ENCODE measurements at places on chromosomes 7 and 10.

- DNase-seq = no peak
These were observed 70.3 kb downstream of the OGDH start for GRCh38 chr7:44676776-44677175.

DNA sequence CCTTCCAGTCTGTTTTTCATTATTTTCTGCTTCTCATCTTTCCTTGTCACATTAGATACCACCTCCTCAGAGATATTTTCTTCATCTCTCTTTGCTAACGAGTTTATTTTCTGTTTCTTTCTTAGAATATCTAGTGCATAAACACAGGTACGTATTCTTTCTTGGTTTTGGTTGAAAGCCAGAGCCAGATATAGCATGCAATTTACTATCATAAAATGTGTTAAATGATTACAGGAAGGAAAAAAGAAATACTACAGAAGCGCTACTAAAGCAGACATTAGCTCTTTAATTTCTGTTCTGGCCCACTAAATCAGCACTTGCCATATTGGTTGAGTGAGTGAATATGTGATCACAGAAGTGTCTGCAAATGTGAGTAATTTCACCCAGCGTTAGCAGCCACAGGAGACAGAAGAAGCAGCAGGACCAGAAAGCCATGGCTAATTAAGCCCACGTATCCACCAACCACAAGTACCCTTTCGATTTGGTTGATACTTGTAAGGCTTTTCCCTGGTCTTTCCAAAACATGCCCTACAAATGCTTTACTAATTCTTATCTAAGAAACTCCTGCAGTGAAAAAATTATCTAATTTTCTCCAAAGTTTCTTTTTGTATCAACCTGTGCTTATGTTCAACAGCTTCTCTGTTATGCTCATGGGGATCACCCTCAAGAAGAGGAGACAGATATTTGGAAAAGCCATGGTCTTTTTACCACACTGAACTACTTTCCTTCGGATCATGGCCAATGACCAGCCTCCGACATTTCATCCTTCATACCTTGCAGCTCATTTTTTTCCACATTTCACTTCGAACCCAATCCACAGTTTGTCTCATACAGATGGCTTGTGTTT is 23.1 kb upstream of the MACC1 start:
- DNase-seq = no peak

DNA sequence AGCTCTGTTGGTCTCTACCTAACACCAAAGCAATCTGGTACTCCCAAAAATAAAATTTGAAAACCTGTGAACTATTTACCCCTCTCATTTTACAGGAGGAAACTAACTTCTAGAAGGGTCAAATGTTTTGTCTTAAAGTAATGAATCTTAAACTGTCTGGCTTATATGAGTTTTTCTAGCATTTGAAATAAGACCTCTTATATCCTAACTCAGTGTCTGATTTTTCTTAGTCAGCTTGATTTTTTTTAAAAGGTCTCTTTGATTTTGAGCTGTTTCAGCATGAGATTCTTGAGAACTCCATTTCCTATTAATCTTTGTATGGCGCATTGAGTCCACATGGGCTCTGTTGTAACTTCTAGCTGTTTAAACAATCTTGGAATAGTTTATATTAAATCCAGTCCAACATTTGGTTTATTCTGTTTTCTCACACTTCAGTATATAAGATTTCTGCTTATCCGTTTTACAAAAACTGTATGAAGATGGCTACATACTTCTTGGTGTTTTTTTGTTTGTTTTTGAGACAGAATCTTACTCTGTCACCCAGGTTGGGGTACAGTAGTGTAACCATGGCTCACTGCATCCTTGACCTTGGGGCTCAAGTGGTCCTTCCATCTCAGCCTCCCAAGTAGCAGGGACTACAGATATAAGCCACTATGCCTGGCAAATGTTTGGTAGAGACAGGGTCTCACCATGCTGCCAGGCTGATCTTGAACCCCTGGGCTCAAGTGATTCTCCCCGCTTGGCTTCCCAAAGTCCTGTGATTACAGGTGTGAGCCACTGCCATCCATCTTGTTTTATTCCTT is 91.1 kb downstream of the PPP1R9A start:
- DNase-seq = no peak

DNA sequence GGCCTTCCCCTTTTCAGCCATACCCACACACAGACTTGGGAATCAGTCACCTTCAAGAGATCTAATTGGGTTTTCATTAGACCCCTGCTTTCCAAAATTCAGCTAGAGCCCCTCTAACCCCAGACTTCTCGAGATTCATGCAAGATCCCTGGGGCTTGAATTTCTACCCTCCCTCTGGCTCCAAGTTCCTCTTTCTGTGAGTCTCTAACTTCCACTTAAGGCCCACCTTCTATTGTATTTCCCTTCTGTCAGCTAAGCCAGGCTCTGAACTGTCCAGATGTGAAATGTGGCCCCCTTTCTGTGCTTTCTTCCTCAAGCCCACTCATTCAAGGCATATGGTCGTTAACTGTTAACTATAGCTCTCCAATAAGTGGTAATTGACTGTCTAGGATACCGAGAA is 132.2 kb downstream of the ZNF365 start:
- DNase-seq = no peak

DNA sequence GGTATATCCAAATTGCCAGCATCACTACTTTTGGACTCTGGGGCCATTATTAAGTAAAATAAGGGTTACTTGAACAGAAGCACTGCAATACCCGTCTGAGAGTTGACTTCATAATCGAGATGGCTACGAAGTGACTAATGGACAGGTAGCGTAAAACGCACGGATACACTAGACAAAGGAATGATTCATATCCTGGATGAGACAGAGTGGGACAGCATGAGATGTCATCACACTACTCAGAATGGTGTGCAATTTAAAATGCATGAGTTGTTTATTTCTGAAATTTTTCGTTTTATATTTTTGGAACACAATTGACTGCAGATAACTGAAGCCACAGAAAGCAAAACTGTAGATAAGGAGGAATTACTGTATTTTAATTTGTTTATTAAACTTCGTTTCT is 421.5 kb upstream of the LRGUK start:
- no peak for DNase-seq

GRCh38 chr10:23146258-23146657 is 45.9 kb upstream of the PTF1A start:
- DNase-seq = no peak

DNA sequence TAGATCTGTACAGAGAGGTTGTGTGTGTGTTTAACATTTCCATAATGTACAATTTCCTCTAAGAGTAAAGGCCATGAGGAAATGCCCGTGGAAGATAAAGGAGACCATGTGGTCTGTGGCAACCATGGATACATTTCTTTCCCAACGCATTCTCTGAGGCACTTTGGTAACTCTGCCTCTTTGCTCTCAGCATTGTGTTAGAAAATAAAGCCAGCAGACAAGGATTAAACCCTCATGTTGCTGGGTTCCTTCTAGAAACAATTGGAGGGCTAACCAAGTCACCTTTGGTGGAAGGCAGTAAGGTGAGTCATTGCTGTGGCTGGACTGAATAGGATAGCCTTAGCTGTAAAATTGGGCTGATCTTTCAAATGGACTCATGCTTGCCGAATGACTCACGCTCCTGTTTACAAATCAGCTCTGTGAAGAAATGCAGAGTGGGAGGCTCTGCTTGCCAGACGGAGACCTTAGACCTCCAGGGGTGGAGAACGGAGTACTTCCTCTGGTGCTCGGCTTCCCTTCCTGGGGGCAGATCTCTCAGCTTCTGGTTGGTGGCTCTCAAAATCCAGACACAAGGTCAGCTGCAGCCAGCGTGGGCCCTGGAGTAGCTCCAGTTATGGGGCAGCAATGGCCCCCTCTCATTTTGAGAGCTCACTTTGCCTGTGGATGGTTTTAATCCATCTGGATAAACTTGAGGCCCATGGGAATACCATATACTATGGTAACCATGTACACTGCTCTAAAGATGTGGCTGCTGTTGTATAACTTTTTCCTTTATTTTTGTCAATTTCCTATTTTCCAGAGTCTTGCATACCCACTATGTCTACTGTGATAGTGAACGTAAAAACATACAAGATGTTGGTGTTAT is 137.3 kb downstream of the TCF7L2 start:
- DNase-seq = no peak

- DNase-seq = no peak
These were observed 36.5 kb downstream of the DLG5 start for GRCh38 chr10:77890097-77890496.

DNA sequence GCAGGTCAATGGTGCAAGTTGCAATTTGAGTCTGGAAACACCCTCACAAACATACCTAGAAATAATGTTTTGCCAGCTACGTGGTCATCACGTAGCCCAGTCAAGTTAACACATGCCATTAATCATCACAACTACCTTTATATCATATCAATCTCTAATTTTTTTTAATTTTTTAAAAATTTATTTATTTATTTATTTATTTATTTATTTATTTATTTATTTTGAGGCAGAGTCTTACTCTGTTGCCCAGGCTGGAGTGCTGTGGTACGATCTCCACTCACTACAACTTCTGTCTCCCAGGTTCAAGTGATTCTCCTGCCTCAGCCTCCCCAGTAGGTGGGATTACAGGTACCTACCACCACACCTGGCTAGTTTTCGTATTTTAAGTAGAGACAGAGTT is 52.4 kb upstream of the MACROH2A2 start:
- no peak for DNase-seq

- DNase-seq = no peak
These were observed 224.2 kb downstream of the PLXNA4 start for GRCh38 chr7:132351954-132352499.

- no peak for DNase-seq
These were observed 34.3 kb downstream of the MYL10 start for GRCh38 chr7:101594790-101595189.

- DNase-seq = no peak
These were observed 258.4 kb downstream of the EXOC4 start for GRCh38 chr7:133511252-133511651.

DNA sequence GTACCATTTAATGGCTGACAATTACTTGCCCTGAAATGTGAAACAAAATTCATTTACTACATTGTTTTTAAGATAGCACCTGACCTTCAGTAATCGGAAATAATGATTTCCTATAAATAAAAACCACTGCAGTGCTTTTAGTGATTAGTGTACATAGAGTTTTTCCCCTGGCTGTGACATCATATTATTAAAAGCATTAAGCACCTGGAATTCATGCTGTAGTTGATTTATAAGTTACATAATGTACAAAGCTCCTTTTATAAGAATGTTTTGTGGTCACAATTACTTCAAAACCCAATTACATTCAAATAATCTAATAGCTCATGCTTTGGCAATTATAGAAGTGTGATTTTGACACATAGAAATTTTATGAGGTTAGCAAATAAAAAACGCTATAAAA is 44.3 kb upstream of the EIF4H start:
- DNase-seq = no peak

DNA sequence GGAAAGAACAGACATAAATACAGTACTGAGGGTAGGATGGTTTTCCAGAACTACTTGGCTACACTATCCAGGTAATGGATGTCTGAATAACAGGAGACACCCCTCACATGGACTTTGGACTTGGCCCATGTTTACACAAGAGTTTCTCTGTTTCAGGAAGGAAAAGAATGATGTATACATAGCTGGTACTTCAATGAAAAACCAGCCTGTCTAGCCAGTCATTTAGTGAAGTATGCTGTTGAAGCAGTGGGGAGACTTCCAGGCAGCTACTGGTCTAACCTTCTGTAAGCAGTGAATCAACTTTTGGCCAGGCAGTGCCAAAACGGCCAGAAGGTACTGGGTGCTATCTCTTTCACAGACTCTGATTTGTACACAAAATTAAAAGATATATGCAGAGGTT is 135.0 kb downstream of the MBL2 start:
- no peak for DNase-seq

GRCh38 chr10:11080564-11080984 is 62.9 kb downstream of the CELF2 start:
- no peak for DNase-seq

- no peak for DNase-seq
These were observed 47.3 kb upstream of the OPALIN start for GRCh38 chr10:96406091-96406490.

DNA sequence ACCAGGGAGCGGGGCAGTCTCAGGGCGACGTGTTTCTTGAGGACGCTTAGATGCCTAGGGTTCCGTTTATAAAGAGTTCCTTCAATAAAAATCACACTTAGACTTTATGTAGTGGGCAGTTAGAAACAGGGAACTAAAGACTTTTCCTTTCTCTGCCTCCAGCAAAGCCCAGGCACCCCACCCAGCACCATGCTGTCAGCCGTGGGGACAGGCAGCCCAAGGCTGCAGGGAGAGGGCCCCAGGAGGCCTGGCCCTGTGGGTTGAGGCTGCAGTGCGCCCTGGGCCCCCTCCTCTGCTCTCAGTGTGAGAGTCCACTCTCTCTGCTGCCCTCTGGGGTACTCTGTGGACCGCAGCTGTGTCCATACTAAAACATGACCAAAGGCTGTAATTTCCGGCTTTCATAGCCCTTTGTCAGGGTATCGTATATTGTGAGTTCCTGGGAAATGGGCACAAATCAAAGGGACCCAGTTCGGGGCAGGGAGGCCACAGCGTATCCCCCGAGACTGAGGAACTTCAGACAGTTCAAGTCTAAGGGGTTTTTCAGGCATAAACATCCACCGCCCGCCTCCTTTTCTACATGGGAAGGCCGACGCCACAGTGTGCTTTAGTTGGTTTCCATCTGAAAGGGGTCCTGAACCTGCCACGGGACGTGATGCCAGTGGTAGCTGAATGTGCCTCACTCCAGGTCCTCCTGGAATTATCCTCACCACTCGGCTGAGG is 59.7 kb downstream of the DNAJB6 start:
- DNase-seq = no peak

DNA sequence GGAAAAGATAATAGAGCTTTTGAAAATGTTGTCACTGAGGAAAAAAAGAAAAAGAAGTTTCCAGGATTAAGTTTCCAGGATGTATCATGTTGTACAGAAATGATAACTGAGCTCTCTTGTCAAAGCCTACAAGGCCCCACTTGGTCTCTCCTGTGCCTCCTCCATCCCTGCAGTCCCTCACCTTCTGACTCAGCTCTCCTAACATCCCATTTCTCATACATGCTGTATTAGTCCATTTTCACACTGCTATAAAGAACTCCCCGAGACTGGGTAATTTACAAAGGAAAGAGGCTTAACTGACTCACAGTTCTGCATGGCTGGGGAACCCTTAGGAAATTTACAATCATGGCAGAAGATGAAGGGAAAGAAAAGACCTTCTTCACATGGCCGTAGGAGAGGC is 3.8 kb upstream of the DGKI start:
- no peak for DNase-seq

- no peak for DNase-seq
These were observed 80.9 kb upstream of the ABCB5 start for GRCh38 chr7:20534543-20534942.

GRCh38 chr7:30973292-30973691 is 9.5 kb downstream of the GHRHR start:
- DNase-seq = no peak

- DNase-seq = no peak
These were observed 115.6 kb upstream of the MKLN1 start for GRCh38 chr7:131212114-131212513.

GRCh38 chr10:124030492-124031110 is 62.8 kb downstream of the CHST15 start:
- DNase-seq = no peak

Measured in activated naive CD4-positive, alpha-beta T cell (primary cell).